ENCODE measurements at places on chromosomes 1 and 21.

DNA sequence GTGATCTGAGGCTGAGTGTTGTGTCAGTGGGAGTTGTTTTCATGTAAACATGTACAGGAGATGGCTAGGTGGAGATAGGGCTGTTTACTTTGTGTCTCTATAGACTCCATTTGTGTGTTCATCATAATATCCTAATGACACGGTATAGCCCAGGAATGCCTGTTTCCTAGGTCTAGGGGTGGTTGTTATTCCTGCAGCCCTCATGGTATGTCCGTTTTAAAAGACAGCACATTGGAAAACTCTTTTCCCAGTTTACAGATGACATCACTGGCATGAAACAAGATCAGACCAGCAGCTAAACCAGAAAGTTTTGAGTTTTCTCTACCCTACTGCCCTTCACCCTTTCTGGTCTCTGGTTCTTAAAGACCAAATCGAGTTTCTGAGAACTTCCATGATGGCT, 227.3 kb upstream of the TMEM51 start:
- DNase-seq = no peak

- no peak for DNase-seq
Observed at GRCh38 chr1:54993140-54993539, 5.6 kb upstream of the BSND start.

- no peak for DNase-seq
Observed at GRCh38 chr1:174296309-174296708, 137.0 kb downstream of the RABGAP1L start.

DNA sequence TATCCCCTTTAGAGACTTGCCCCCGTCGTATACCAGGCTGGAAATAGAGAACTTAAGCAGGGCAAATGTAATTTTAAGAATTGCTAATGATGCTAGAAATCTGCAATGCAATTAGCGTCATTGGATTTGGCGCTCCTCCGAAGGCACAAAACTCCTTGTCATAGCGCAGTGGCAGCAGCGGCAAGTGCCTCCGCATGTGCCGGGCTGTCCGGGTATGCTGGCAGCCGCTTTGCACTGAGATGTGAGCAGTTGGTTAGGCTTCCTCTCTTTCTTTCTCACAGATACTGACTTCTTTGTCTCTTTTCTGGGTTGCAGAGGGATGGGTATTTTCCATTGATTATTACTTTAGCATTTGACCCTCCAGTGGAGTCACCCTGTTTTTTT, 193.4 kb upstream of the LMO4 start:
- DNase-seq = no peak

- DNase-seq = no peak
Observed at GRCh38 chr1:117894078-117894477, 35.3 kb downstream of the GDAP2 start.

GRCh38 chr1:204726478-204726877, 40.9 kb upstream of the LRRN2 start:
- DNase-seq = peak; percentile 98

DNA sequence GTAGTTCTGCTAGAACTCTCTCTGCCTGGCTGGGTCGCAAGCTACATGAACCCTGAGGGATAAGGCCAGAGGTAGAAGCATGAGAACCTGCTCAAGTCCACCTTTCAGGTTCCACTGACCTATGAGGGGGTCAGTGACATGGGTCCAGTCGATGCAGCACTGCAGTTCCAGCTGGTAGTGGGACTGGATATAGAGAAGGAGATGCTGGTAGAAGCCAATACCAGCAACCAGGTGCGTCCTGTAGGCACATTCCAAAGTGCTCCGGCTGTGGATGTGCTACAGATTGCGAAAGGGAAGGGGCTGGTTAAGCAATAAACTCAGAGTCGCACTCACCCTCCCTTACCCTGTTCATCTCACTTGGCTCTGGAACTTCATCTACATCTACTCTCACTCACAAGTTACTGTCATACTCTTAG, 5.7 kb downstream of the SMG5 start:
- no peak for DNase-seq

GRCh38 chr1:60088620-60089155, 15.1 kb upstream of the C1orf87 start:
- peak; percentile 30 for DNase-seq

- no peak for DNase-seq
Observed at GRCh38 chr1:3011631-3012455, 9.4 kb upstream of the ACTRT2 start.

GRCh38 chr1:182304627-182305026, 87.0 kb downstream of the GLUL start:
- no peak for DNase-seq

GRCh38 chr1:58779801-58780382, 4.0 kb downstream of the JUN start:
- DNase-seq = peak; percentile 53

DNA sequence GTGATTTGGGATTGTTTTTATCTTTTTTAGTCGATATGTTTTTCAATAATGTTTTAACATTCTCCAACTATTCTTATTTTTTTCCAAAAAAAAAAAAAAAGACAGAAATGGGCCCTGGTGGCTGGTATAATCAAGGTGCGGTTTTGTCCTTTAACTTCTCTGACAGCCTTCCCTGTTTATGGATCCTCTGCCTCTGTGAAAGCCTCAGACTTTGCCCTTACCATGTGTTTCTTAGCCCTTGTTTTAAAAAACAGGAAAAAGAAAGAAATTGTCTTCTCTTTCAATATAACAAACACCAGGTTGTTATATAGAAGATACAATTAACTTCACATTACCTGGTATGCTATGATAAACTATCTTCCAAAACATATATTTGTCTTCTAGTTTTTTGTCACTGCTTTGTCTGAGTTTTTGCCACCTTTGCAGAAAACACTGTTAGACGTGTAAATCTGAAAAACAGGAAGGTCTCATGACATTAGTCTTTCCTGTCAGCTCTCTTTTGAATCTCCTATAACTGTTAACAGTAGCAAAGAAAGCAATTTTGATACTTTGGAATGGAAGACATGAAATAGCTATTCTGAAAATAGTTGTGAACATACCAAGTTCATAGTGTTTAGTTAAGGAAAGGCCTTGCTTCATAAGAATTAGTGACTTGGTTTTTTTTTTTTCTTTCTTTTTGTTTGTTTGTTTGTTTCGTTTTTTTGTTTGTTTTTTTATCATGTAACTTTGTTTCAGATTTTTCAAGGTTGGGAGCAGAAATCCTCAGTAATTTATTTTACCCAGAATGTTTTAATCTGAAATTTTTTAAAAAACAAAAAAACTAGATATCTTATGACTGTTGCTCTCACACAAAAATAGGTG, 31.7 kb upstream of the CACYBP start:
- no peak for DNase-seq

All from PC-3 (cell line).